ENCODE measurements at places on chromosomes 12 and 14.

GRCh38 chr14:103867020-103867419 is 19.6 kb upstream of the PPP1R13B start:
- no peak for DNase-seq

DNA sequence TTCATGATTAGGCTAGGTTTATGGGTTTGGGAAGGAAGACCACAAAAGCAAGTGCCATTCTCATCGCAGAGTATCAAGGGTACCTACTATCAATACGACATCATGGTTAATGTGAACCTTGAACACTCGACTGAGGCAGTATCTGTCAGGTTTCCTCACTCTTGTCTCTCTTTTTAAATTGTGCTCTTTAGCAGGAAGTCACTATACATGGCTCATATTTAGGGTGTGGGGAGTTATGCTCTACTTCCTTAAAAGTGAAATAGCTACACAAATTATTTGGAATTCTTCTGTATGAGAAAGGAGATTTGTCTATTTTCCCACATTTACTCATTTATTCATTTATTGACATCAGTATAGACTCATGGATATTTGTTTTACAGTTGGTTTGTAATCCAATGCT is 5.9 kb upstream of the CLEC4E start:
- DNase-seq = no peak

GRCh38 chr12:4270016-4270830 is 3.3 kb upstream of the CCND2 start:
- DNase-seq = no peak

DNA sequence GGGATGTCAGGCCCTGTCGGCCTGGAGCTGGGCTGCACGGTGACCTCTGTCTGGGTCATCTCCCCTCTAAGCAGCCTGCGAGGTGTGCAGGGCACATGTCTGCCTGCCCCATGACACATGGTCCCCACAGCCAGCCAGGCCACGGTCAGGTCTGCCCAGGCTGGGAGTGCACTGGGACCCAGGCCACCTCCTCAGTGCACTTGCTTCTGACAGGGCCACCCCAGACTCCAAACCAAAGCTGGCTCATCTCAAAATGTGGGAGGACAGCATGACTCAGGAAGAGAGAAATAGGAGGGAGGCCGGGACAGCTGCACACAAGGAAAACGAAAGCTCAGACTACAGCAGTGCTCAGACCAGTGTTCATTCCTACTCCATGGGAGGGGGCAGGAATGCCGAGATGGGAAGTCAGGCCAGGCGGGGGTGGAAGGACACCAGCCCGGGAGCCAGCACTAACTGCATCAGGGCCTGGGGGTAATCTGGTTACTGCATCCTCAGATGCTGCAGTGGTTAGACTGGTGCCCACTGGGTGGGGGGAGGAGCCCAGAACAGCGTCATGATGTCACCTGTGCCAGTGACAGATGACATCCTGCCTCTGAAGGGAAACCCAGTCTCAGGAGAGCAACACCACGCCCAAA is 4.0 kb downstream of the P2RX2 start:
- peak; percentile 78 for DNase-seq

- peak; percentile 77 for DNase-seq
Observed at GRCh38 chr14:89792489-89793366, 161.8 kb downstream of the EFCAB11 start.

DNA sequence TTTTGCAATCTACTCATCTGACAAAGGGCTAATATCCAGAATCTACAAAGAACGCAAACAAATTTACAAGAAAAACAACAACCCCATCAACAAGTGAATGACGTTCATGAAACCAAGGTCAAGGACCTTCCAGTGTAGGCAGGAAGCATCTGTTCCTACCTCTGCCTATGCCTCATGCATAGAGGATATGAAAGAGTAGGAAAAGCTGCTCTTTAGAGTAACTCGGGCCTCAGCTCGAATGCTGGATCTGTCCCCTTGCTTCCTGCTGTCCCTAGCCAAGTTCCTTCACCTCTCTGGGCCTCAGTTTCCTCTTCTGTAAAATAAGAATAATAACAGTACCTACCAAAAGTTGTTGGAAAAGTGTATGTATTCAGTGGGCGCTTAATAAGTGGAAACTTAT is 65.0 kb downstream of the FOXN4 start:
- DNase-seq = no peak

DNA sequence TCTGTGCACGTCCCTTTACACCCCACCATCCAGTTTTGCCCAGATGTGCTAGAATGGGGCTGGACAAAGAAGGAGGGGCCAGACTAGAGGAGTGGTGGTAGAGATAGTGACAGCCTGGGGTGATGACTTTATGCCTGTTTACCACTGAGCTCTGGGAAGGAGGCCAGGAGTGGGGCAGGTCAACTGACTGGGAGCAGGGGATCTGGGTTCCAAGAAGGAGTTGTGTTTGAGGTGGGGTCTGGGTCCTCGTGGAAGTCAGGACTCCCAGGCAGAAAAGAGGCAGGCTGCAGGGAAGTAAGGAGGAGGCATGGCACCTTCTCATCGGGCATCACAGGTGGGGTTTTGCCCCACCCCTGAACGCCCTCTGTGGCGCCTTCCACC is 315 bp downstream of the LTB4R2 start:
- DNase-seq = no peak

DNA sequence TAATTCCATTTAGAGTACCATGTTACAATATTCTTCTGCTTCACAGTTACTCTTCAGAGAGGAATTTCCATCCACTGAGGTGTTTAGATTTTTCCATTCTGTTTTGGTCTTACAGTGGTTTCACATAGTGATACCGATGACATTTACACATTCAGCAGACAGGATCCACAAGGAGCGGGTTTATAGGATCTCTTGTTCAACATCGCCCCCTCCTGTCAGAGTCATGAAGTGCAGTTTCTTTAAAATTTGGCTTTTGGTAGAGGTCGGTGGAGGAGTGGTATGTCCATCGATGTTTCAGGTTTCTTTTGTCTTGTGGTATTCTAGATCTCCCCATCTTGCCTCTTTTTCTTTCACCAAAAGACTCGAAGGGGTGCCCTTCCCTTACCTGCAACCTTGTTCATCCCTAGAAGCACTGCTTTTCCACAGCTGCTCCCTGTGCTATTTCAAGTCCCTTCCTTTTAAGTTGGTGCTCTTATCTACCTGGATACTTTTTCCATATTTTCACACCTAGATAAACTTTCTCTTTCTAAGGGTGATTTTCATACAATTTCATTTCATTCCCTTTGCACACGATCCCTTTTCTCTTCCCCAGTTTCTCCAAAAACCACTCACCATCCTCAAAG is 181.3 kb downstream of the ITPR2 start:
- peak; percentile 85 for DNase-seq
